ENCODE measurements at places on chromosomes 5 and 9.

GRCh38 chr5:74940782-74941353 lies 74.7 kb upstream of the FAM169A start:
- DNase-seq: no peak

- no peak for DNase-seq
These were observed 632.9 kb upstream of the TLE4 start for GRCh38 chr9:78938821-78939220.

DNA sequence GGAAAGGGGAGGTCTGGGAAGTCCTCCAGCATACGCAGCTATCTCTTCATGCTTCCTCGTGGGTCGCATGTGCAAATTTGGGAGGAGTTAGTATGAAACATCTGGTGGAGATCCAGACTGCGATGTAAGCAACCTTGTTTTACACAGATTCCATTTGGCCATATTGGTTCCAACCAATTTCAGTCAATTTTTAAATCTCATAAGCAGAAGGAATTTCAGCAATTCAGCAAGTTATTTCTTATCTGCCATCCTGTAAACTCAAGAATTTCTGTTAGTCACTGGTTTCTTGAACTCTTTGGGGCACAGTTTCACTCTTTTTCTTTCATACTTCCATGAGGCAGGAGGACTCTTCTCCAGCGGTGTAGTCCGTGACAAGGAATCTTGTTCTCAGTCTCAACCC lies 130.4 kb upstream of the CLINT1 start:
- no peak for DNase-seq

GRCh38 chr5:14009575-14009974 lies 65.1 kb upstream of the DNAH5 start:
- DNase-seq: no peak

GRCh38 chr5:129771058-129771838 lies 23.4 kb downstream of the MINAR2 start:
- no peak for DNase-seq

GRCh38 chr9:104984948-104985347 lies 57.0 kb upstream of the ABCA1 start:
- no peak for DNase-seq

GRCh38 chr5:175478008-175478383 lies 364 bp upstream of the SFXN1 start:
- no peak for DNase-seq

All from activated CD8-positive, alpha-beta memory T cell treated with anti-CD3 and anti-CD28 coated beads for 48 hours (primary cell).